ENCODE measurements at places on chromosomes 1 and 21.
A peak's percentile ranks its signal among the peaks of the same experiment; 100 is the strongest.

GRCh38 chr1:19260211-19261138 is 8.9 kb downstream of the MRTO4 start:
- no peak for DNase-seq

- no peak for DNase-seq
Observed at GRCh38 chr1:175479521-175480342, 263.7 kb downstream of the TNR start.

DNA sequence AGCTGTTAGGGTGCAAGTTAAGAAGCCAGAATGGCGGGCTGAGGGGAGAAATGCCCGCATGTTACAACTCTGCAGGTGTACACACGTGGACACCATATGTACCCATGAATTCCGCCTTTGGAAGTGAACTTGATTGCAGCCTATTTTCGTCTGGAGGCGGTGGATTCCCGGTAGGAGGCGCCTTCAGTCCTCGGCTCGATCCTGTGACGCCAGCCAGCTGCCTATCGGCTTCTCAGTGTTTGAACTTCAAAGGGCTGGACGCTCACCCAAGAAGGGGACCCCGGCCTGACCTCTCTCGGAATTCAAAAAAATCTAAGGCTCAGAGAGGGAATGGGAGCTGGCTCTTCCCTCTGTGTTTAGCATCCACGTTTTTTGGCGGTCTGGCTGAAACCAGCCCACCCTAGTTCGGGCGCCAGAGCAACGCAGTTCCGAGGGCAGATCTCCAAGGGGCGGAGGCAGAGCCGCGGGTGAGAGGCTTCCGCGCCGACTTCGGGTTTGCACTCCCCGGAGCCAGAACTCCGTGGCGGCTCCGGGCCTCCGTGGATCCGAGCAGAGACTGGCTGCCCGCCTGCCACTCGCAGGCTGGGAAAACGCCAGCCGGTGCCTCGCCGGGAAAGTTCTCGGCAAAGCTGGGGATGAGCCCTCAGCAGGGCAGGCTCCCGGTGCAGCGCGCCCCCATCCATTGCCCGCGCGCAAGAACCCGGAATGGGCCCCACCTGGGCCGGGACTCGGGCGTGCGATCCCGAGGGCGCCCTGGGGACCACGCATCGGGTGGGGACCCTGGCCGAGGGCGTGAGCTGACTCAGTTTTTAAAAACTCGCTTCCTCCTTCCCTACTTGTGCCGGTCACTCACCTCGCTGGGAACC is 996 bp upstream of the TMEM51 start:
- no peak for DNase-seq

DNA sequence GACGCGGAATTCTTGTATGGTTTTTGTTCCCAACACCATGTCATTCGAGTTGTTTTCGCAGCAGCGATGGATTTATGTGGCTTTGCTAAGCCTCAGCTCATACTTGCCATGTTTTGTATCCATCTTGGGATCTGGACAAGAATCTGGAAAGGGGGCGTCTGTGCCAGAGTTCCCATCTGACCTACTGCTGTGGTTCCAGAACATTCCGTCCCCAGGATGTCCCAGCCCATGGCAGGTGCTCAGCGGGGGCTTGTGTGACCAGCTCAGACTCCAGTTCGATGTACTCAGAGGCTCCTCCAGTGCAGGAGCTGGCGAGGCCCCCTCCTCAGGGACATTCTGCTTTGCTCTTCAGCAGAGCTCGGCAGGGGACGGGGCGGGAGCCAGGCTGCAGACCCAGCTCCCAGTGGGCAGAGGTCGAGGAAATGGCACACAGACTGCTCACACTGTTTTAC is 24.0 kb upstream of the ADARB1 start:
- DNase-seq: no peak

GRCh38 chr1:156489166-156489934 is 11.2 kb downstream of the MEF2D start:
- peak; percentile 51 for DNase-seq

- no peak for DNase-seq
Observed at GRCh38 chr1:93740601-93741031, 59.0 kb upstream of the BCAR3 start.

GRCh38 chr1:32393832-32394140 is 455 bp downstream of the BSDC1 start:
- peak; percentile 47 for DNase-seq

GRCh38 chr1:37545019-37545418 is 9.1 kb downstream of the SNIP1 start:
- no peak for DNase-seq

DNA sequence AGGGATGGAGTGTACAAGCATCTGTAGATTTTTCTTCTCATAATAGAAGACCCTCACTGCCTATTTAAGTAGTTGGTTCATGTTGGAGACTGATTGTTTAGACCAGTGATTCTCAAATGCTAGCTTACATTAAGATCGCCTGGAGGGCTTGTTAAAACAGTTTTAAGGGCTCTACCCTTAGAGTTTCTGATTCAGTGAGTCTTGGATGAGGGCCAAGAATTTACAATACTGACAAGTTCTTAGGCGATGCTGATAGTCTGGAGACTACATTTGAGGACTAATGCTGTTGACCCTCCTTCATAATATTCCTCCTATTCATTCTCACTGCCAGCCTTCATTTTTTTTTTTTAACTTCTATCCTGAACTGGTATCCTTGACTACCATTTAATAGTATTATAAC is 15.2 kb upstream of the AGO3 start:
- no peak for DNase-seq

- DNase-seq: peak; percentile 90
Observed at GRCh38 chr1:32205401-32206370, at the start of gene IQCC. TSS of gene IQCC (plus strand) at chr1:32205671. CDS start at chr1:32205682, 11 bp downstream.

GRCh38 chr1:234573711-234574299 is 36.2 kb downstream of the IRF2BP2 start:
- DNase-seq: no peak

DNA sequence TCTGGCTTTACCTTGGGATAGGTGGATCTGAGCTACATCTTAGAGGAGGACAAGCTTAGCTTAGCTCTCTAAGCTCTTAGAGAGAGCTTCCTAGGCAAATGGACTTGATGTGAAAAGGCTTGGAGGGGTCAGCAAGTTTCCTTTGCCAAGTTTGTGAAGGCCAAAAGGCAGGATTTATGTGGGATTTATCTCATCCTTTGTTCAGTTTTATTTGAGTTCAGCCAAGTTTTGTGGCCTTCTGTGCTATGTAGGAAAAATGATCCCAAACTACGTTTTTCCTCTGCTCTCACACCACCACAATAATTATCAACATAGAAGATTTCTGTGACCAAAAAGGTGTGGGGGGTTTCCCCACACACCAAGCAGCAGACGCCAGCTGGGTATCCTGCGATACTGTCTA is 26.0 kb upstream of the RNF11 start:
- DNase-seq: no peak

- DNase-seq: peak; percentile 77
Observed at GRCh38 chr1:26597629-26598039, 68.1 kb downstream of the RPS6KA1 start.
